ENCODE measurements at places on chromosomes 6 and 20. TPM values are rescaled to one million over a fixed set of nuclear protein-coding genes. Genes with fewer than 3 reads are reported as not detected.

GRCh38 chr6:27209659-27210269 lies 37.7 kb upstream of the PRSS16 start:
- no peaks in the 10 kb centered on the region for H3K36me3 ChIP-seq
- no peaks in the 10 kb centered on the region for H3K4me1 ChIP-seq
- no peaks in the 10 kb centered on the region for H3K27me3 ChIP-seq
- no peak overlapping the region for H3K27ac ChIP-seq
- H3K4me3 ChIP-seq = no peak overlapping the region
- DNase-seq = no peak

PTCRA gene
- not detected for total RNA-seq

PLEKHG1 gene
- 26.4 TPM for total RNA-seq

DNA sequence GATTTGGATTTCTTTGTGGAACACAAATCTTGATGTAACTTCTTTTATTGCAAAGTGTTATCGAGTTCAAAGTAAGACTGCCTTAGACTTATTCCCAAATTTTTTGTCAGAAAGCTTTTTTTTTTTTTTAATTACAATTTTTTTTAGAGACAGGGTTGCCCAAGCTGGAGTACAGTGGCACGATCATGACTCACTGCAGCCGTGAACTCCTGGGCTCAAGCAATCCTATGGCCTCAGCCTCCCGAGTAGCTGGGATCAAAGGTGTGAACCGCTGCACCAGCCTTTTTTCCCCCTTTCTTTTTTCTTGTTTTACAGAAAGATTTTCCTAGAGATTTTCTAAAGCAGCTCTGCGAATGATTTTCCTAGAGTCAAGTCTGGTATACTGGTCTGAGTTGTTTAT lies 2.8 kb downstream of the RIOK1 start:
- H3K4me1 ChIP-seq = peaks cover 13% of the 10 kb centered on the region
- no peaks in the 10 kb centered on the region for H3K27me3 ChIP-seq
- H3K27ac ChIP-seq = no peak overlapping the region
- no peak for DNase-seq

- no peaks in the 10 kb centered on the region for H3K36me3 ChIP-seq
- no peak overlapping the region for H3K4me3 ChIP-seq
- no peak for DNase-seq
- no peaks in the 10 kb centered on the region for H3K27me3 ChIP-seq
- no peak overlapping the region for H3K27ac ChIP-seq
Observed at GRCh38 chr6:53581856-53582255, 37.0 kb upstream of the GCLC start.

DNA sequence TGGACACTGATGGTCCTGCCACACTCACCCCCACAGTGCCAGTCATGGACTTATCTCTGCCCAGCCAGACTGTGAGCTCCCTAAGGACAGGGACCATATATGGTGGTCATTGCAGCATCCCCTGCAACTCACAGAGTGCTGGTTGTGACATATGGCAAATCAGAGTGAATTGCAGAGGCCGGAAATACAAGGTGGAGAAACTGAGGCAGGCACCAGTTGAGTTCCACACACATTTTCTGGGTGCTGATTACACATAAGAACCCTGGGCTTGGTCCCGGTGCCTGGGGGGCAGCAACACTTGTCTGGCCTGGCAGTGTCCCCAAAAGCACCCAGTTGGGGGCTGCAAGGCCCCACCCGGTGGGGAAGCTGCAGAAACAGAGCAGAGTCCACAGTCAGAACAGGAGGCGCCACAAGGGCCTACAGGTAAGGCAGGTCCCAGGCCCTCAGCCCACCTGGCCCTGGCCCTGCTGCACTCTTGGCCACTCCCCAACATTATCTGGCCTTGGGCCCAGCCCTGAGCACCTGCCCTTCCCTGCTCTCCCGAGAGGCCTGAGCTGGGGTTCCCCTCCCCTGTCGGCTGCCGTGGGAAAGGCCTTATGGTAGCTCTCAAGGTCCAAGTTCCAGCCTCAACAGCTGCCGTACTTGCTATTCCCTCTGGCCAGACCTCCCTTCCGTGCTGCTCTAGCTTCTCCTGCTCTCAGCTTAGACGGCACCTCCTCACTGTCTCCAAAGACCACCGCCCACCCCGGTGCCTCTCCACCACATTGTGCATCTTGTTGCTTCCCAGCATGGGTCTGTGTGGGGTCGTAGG lies 140.8 kb upstream of the PTPN1 start:
- H3K27ac ChIP-seq = no peak overlapping the region
- DNase-seq = no peak
- no peaks in the 10 kb centered on the region for H3K4me1 ChIP-seq
- H3K27me3 ChIP-seq = no peaks in the 10 kb centered on the region
- H3K4me3 ChIP-seq = no peak overlapping the region

- no peak overlapping the region for H3K27ac ChIP-seq
- DNase-seq = no peak
- H3K4me3 ChIP-seq = no peak overlapping the region
- no peaks in the 10 kb centered on the region for H3K36me3 ChIP-seq
Observed at GRCh38 chr6:79824202-79824601, 123.2 kb downstream of the ELOVL4 start.

PGBD1 gene
- 4.6 TPM for total RNA-seq

GRCh38 chr20:24503352-24503931 lies 34.0 kb downstream of the SYNDIG1 start:
- no peak overlapping the region for H3K27ac ChIP-seq
- H3K4me1 ChIP-seq = no peaks in the 10 kb centered on the region
- H3K27me3 ChIP-seq = peaks cover 7% of the 10 kb centered on the region
- H3K36me3 ChIP-seq = no peaks in the 10 kb centered on the region

DNA sequence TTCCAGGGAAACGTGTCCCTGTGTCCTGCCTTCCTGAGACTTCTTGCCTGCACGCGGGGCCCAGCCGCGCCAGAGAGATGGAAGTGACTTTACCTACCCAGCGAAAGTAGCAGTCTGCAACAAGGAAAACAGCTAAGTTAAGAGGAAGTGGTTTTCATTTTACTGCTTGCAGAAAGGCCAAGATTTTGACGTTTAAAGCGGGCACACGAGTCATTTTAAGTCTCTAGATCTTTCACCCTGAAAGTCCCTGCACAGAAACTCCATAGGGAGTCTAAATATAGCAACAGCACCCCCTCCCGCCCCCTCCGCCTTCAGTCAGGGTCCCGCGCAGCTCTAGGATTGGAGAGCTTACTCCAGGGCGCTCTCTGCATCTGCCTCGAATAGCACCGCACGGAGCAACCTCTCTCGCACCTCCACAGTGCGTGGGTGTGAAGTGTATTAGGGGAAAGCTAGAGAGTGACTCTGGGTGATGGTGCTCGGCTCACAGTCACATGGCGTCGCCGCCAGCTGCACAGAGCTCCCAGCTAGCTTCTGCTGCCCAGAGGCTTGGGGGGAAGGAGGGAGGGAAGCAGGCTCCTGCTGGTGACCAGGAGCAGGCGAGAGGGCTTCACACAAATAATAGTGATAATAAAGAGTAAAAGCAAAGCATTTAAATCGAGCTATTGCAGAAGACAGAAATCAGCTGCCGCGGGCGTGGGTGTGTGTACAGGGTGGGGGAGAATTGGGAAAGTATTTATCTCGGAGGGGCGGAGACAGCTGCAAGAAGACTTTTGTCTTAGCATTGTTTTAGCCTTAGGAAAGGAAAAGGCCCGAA lies 1.8 kb upstream of the KCNQ5 start:
- H3K4me1 ChIP-seq = peaks cover 8% of the 10 kb centered on the region
- H3K36me3 ChIP-seq = no peaks in the 10 kb centered on the region
- H3K4me3 ChIP-seq = peak overlapping the region; percentile 42
- DNase-seq = no peak

COL11A2 gene
- total RNA-seq = 1.0 TPM

- DNase-seq = no peak
- H3K27me3 ChIP-seq = no peaks in the 10 kb centered on the region
- no peak overlapping the region for H3K4me3 ChIP-seq
- no peaks in the 10 kb centered on the region for H3K36me3 ChIP-seq
- no peak overlapping the region for H3K27ac ChIP-seq
- no peaks in the 10 kb centered on the region for H3K4me1 ChIP-seq
Observed at GRCh38 chr6:53546281-53546680, 1.4 kb upstream of the GCLC start.

Data from breast epithelium (tissue), 4 donors.